Right ventricle myocardium inferior (tissue), 1 donor: ENCODE measurements at places on chromosomes 3 and 15. TPM values are rescaled to one million over a fixed set of nuclear protein-coding genes. Genes with fewer than 3 reads are reported as not detected.

- DNase-seq = no peak
These were observed 113.4 kb downstream of the CHST2 start for GRCh38 chr3:143232981-143233380.

DNA sequence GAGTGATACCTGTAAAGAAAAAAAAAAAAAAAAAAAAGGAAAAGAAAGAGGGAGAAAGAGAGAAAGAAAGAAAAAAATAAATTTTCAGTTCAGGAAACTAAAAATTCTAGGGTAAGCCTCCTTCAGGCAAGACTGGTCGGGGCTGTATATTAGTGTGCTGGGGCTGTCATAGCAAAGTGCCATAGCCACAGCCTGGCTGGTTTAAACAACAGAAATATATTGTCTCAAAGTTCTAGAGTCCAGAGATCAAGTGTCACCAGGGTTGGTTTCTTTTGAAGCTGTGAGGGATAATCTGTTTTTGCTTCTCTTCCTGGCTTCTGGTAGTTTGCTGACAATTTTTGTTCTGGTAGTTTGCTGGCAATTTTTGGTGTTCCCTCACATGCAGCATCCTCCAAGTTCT, 48.4 kb upstream of the SLC25A26 start:
- no peak for DNase-seq

DNA sequence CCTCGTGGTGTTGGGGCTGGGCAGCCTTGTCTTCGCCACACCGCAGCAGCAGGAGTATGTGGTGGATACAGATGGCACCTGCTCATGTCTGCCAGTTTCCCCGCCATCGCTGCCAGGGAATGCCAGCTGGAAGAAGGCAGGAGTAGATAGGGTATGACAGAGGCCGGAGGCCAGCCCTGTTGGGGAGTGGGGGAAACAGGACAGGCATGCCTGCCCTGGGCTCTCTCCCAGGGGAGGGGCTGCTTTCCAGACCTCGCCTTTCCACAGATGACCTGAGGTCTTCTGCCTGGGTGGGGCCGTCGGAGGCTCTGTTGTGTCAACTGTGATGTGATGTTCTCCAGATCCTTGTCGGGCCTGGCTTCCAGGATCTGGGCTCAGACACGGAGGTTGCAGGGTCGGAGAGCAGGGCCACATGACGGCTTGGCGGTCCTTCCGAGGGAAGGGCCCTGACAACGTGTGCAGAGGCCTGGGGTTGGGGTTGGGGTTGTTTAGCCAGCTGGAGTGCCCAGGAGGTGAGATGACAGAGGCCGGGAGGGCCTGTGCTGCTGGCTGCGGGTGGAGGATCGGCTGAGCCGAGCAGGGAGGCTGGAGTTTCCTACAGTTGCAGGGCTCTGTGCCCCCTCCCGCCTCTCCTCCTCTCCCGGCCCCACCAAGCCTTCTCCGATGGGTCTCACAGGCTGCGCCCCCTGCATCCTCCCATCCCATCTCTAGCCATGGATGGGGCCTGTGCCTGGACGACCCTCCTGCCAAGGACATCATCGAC, 102.0 kb downstream of the TBC1D2B start:
- DNase-seq = peak; percentile 80

Gene CNTN3
- 3.4 TPM for total RNA-seq
